Stimulated activated CD8-positive, alpha-beta memory T cell treated with anti-CD3 and anti-CD28 coated beads, Interleukin-4, amount 100 ng/mL, for 1 hour (primary cell): ENCODE measurements at places on chromosomes 4 and X.

GRCh38 chr4:61049018-61049417 lies 151.1 kb upstream of the ADGRL3 start:
- no peak for DNase-seq

- DNase-seq: no peak
Measured at GRCh38 chr4:37723067-37723466, 36.9 kb upstream of the RELL1 start.

- DNase-seq: no peak
Measured at GRCh38 chrX:25002661-25003020, 13.1 kb downstream of the ARX start.

DNA sequence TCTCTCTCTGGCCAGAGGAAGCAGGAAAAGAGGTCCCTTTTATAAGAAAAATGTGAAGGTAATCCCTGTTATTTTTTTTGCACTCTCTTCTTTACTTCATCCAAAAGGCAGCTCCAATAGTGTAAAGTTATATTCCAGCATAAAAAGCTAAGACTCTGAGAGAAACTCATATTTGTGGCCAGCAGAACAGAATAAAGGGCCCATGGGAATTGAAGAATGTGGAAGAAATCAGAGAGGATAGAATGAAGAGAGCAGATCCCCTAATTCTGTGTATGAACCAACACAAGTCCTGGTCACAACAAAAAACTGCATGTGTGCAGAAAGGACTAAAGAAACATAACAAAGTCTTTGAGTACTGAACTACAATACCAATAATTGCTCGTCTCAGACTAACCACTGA lies 22.3 kb downstream of the RPS6KA6 start:
- DNase-seq: no peak

- no peak for DNase-seq
Measured at GRCh38 chrX:40474205-40474626, 106.6 kb upstream of the ATP6AP2 start.

GRCh38 chr4:8549352-8549931 lies 30.8 kb upstream of the GPR78 start:
- no peak for DNase-seq

DNA sequence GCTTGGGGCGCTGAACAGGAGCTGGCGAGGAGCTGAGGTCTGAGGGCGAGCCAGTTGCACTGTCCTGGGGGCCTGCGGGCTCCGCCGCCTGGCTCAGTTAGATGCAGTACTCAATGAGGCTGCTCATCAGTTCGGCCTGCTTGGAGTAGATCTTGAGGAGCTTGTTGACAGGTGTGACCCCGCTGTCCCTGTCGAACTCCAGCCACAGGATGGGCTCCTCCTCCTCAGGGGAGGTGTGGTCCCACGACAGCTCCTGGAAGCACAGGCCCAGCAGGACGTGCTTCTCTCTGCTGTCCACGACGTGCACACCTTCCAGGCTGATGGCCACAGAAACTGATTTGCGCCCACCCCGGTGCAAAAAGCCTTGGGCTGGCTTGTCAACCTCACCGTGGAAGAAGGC lies 16.5 kb upstream of the LAS1L start:
- no peak for DNase-seq
